GM04504 (cell line): ENCODE measurements at places on chromosomes 4 and X.

- DNase-seq = no peak
These were observed 323.1 kb downstream of the MAPK10 start for GRCh38 chr4:86036736-86037135.

GRCh38 chr4:10582059-10582686 lies 102.4 kb downstream of the CLNK start:
- DNase-seq = no peak

DNA sequence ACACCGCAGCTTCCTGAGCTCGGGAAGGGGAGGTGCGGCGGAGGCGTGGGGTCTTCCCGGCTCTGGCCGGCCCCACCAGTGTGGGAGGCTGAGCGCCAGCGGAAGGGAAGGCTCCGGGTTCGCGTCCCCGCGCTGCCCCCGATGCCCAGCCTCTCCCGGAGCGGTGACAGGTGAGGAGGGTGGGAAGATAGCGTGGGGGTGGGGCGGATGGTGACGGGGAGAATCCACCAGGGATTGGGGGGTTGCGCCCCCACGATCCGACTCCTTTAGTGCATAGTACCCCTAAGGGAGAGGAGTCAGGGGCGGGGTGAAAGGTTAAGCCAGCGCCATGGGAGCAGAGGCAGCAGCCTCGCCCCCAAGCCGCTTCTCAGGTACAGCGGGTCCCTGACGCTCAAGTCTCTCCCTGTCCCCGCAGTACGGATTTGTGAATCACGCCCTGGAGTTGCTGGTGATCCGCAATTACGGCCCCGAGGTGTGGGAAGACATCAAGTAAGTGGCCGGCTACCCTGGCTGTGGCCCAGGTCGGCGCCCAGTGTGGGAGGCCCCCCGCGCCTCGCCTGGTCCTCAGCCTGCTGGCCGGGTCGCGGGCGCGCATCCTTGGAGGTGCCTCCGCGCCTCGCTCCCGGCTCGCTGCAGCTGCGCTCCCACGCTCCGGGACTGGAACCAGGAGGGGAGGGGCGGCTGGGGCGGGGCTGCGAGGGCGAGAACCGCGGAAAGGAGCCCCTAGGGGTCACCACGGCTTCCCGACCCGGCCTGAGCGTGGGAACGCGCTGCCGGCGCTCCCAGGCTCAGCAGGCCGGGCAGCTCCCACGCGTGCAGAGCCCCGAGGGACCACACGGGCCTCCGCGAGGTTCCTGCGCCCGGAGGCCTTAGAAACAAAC lies 791 bp downstream of the GUCY1B1 start:
- no peak for DNase-seq

GRCh38 chr4:17786567-17786966 lies 5.1 kb upstream of the FAM184B start:
- DNase-seq = no peak

- DNase-seq = no peak
These were observed 14.6 kb downstream of the MAP7D2 start for GRCh38 chrX:20101934-20102581.

GRCh38 chrX:136322064-136322463 lies 21.3 kb downstream of the ADGRG4 start:
- DNase-seq = no peak

GRCh38 chr4:51932261-51932660 lies 87.9 kb downstream of the LRRC66 start:
- DNase-seq = no peak

DNA sequence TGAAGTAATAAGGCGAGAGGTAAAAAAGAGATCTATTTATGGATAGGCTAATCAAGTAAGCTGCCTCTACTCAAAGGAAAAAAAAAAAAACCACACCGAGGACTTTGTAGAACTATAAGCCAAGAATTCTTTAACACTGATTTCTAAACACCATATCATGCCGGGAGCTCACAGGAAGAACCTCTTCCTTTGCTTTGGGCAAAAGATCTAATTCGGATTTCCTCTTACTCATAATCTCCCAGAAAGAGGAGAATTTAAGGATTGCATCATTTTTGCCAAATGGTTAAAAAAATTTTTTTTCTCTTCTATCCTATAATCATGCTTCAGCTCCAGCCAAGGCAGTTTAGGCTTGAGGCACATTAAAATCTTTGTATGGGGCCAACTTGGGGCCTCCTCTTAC lies 95.5 kb downstream of the ZNF827 start:
- peak; percentile 66 for DNase-seq

- no peak for DNase-seq
These were observed 57.8 kb downstream of the TMEM131L start for GRCh38 chr4:153523941-153524386.
